ELF-1 (cell line): ENCODE measurements at places on chromosomes 2 and 18.

DNA sequence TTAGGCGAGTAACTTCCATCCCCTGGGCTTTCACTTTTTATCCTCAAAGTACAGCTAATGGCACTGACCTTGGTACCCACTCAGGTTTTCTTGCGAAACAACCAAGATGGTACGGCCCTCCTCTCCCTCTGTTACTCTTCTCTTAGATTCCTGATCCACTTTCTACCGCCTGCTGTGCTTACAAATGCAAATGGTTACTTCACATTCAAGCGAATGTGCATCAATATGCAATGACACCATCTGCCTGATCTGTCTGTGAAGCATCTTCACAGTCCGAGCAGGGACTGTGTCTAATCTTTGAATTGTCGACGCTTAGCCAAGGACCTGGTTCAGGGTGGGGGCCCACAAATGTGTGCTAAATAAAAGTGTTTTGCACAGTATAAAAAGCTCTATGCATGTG is 112.2 kb downstream of the TRIB2 start:
- DNase-seq, result no peak

- DNase-seq, result no peak
Observed at GRCh38 chr2:85542777-85543176, 3.8 kb downstream of the MAT2A start.

GRCh38 chr18:27478459-27478858 is 293.4 kb upstream of the CHST9 start:
- DNase-seq, result no peak

DNA sequence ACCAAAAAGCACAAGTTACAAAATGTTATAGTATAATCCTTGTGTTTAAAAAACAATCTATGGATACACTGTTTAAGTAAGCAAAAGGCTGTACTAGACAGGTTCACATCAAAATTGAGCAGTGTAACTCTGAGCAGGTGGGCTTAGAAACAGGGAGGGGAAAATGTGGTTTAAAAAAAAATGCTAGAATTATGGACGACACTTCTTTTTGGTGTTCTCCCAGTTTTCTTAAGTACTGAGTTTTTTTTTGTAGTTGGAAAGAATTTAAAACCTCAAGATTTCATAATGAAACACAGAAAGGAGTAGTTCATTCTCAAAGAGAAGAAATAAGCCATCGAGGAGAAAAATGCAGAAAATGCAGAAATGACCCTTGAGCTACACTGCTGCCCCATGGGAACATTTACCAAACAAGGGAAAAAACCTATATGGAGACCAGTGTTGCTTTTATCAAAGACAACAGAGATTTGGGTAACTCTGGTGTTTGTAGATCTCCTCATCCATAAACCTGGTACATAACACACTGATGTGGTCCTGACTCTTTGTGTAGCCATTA is 100.7 kb downstream of the MYO5B start:
- no peak for DNase-seq

DNA sequence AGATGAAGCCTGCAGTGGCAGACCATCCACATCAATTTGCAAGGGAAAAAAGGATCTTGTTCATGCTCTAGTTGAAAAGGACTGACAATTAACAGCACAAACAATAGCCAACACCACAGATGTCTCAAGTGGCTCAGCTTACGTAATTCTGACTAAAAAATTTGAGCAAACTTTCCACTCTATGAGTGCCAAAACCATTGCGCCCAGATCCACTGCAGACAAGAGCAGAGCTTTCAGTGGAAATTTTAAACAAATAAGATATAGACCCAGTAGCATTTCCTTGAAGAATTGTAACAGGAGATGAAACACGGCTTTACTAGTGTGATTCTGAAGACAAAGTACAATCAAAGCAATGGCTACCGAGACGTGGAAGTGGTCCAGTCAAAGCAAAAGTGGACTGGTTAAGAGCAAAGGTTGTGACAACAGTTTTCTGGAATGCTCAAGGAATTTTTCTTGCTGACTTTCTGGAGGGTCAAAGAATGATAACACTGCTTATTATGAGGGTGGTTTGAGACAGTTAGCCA is 12.0 kb upstream of the ZNF396 start:
- DNase-seq, result no peak

DNA sequence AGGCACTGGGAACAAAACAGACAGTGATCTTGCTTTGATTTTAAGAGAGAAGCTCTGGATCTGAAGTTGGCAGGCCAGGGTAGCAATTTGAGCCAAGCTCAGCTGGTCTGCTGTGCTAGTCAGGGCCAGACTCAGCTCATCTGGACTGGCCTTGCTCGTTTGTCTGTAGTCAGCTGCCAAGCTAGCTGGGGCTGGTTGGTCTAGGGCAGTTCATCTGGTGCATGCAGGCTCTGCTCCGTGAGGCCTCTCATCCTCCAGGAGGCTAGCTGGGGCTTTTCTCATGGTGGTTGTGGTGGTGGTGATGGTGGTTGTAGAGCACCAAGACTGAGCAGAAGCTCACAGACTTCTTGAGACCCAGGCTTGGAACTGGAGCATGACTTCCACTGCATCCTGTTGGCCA is 10.3 kb downstream of the FBLN7 start:
- no peak for DNase-seq

- DNase-seq, result no peak
Observed at GRCh38 chr2:10319892-10320574, 17.3 kb downstream of the HPCAL1 start.

DNA sequence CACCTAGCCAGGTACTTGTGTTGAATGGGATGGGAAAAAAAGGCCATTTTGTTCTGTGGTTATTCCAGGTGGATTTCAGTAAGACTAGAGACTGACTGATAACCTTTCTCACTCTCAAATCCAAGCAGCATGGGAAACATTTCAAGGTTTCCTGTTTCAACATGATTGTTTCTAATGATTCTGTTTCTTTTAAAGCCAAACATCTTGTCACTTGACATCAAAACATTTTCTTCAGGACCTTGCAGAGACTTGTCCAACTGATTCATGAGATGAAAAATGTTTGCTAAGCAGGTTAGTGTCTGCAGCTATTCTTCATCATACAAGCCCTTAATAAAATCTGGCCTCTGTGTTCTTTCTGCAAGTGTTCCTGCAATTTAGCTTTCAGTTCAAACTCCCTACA is 456.5 kb upstream of the CWC22 start:
- DNase-seq, result no peak

DNA sequence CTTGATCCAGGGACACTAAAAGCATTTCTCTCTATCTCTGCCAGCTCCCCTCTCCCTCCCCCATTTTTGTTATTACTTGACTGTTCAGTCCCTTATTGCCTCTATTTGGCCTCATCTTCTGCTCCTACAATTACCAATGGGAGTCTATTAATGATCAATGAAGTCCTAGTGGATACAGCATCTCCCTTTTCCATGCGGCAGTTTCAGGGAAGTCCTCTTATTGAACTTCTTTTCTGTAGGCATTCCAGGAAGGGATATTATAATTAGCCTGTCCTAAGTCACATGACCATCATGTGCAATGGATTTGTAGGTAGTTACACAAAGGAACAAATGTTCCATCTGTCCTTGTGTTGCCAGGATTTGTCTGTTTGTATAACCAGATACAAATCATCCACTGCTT is 495.1 kb upstream of the CNTNAP5 start:
- no peak for DNase-seq

DNA sequence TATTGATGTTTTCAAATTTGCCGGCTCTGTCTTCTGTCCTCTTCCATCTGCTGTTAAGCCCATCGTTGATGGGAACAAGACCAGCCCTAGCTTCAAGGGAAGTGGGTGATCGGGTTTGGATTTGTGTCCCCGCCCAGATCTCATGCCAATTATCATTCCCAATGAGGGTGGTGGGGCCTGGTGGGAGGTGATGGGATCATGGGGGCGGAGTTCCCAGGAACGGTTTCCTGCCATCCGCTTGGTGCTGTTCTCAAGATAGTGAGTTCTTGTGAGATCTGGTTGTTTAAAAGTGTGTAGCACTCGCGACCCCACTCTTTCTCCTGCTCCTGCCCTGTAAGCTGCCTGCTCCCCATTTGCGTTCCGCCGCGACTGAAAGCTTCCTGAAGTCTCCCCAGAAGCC is 9.5 kb downstream of the ASB18 start:
- peak; percentile 46 for DNase-seq

- DNase-seq, result no peak
Observed at GRCh38 chr18:9048808-9049494, 53.5 kb upstream of the NDUFV2 start.

DNA sequence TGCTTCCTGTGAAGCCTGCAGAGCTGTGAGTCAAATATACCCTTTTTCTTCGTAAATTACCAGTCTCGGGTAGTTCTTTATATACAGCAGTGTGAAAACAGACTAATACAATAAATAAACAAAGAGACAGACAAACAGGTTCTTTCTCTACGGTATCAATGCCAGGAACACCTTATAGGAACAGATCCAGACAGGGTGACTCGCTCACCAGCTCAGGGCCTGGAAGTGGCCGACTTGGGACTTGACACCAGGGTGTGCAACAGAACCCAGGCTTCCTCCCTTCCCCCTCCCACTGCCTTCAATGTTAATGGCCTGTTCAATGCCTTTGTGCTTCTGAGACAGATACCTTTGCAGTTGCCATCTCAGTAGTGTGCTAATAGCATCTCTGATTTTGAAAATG is 309.5 kb downstream of the ALK start:
- DNase-seq, result no peak

DNA sequence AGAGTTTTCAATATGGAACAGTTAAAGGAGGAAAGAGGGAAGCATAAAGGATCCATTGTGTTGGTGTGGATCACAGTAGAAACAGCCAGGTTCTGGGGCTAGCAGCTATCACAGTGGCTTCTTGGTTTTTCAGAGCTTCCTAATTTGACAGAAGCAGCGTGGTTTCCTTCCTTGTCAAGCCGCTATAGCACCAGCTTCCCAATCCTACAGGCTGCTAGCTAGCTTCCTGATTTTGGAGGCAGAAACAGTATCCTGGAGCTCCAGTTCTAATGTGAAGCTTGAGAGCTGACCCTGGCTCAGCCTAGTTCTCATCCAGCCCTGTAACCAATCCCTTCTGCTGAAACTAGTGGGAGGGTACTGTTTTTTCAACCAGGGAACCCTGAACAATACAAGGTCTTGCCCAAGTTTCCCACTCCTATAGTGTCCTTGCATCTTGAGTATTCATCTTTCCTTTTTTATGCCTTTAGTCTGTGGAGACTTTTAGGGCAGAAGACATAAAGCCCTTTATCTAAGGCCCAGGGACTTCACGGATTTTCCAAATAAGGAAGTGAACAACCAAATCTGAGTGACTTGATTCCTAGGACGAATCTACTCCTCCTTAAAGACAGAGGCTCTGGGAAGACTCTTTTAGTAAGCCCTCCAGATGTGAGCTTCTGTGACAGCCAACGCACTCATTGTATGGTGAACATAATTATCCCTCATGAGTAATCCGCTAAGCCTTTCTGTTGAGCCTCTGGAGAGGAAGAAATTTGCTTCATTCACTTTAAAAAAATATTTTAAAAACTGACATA is 33.8 kb downstream of the CCDC93 start:
- no peak for DNase-seq

DNA sequence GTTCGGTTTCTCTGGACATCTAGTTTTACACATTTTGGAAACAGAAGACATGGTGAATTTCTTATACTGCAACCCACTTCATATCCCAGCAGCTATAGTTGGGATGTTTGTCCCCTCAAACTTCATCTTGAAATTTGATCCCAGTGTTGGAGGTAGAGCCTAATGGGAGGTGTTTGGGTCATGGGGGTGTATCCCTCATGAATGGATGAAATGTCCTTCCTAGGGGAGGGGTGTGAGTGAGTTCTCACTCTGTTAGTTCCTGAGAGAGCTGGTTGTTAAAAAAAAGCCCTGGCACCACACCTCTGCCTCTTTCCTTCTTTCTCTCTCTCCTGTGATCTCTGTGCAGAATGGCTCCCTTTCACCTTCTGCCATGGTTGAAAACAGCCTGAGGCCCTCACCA is 369.0 kb upstream of the KCNJ3 start:
- DNase-seq, result no peak

- no peak for DNase-seq
Observed at GRCh38 chr2:205731583-205731981, 49.3 kb downstream of the NRP2 start.

GRCh38 chr2:88239781-88240180 is 69.6 kb downstream of the THNSL2 start:
- no peak for DNase-seq

DNA sequence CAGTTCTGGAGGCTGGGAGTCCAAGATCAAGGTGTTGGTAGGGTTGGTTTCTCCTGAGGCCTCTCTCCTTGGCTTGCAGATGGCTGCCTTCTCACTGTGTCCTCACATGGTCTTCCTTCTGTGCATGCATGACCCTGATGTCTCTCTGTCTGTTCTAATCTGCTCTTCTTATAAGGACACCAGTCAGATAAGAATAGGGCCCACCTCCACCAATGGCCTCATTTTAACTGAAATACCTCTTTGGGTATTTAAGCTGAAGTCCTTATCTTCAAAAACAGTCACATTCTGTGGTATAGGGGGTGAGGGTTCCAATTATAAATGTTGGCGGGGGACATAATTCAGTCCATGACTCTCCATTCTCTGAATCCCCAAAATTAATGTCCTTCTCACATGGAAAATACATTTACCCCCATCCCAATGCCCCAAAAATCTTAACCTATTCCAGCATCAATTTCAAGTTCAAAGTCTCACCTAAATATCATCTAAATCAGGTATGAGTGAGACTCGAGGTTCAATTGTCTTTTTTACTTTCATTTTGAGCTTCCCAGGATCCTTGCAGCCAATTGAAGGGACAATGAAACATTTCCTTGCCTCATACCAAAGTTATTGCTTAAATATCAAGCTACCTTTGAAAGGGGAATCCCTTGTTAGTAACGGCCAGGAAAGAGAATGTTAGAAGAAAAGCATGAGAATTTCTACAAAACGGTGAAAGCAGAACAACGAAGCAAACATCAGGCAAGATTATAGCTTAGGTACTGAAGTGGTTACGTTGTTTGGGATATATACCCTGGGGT is 20.6 kb upstream of the CNOT11 start:
- no peak for DNase-seq

- DNase-seq, result peak; percentile 65
Observed at GRCh38 chr2:127106457-127106990, 430 bp downstream of the BIN1 start.

- DNase-seq, result peak; percentile 45
Observed at GRCh38 chr18:59264121-59264571, 9.1 kb downstream of the RAX start.

- peak; percentile 38 for DNase-seq
Observed at GRCh38 chr18:36255072-36255698, 42.3 kb upstream of the FHOD3 start.

- DNase-seq, result no peak
Observed at GRCh38 chr18:46718501-46719341, 38.1 kb downstream of the ST8SIA5 start.

DNA sequence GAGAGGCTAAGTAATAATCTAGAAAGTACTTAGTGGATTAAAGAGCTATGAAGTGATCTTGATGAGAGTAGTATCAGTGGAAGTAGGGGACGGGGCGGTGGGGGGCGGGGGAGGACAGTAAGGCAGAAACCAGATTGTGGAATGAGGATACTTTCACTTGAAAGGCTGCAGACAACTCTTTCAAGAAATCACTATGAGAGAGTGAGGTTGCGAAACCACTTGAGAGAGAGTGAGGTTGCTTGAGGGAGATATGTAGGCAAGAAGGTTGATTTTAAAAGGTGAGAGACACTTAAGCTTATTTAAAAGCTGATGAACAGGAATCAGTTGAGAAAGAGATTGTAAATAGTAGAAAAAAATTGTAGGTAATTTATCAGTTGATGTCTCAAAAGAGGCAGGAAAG is 3.8 kb downstream of the ZNF397 start:
- no peak for DNase-seq
